ENCODE measurements at places on chromosomes 4 and X.

- no peak for DNase-seq
Measured at GRCh38 chr4:177574446-177574845, 132.2 kb upstream of the AGA start.

- DNase-seq = no peak
Measured at GRCh38 chrX:20418379-20419150, 151.9 kb upstream of the RPS6KA3 start.

DNA sequence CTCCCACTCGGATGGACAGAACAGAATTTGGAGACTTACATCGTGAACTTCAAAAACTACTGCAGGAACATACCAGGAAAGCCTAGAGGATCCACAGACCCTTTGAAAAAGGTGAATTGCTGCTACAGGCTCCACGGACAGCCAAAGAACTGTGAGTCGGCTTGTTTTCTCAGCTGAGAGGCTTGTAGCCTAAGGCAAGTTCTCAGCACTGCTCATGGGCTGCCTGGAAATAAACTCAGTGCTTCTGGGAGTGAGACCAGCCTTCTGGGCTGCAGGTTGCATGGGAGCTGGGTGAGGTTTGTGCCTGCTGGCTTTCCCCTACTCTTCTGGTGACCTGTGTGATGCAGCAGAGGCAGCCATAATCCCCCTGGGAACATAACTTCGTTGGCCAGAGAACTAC is 1397.6 kb downstream of the FAM133A start:
- no peak for DNase-seq

GRCh38 chrX:94908648-94909047 is 1234.6 kb downstream of the FAM133A start:
- no peak for DNase-seq

DNA sequence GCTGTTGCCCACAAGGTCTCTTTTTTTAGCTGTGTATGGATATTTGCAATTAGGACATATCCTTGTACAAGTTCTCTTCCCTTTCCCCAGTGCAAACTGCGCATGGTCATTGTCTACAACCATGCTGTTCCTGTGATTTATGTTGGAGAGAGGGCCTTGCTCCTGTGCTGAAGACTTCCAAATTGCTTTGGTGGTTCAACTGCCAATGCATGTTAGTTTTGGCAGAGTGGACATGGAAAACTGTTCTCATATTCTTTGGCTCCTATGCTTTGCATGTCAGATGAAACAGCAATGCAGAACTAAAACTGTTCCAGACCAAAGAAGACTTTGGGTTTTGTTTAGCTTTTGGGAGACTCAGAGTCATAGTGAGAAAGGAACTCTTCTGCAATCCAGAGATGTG is 148.8 kb upstream of the EDNRA start:
- no peak for DNase-seq

DNA sequence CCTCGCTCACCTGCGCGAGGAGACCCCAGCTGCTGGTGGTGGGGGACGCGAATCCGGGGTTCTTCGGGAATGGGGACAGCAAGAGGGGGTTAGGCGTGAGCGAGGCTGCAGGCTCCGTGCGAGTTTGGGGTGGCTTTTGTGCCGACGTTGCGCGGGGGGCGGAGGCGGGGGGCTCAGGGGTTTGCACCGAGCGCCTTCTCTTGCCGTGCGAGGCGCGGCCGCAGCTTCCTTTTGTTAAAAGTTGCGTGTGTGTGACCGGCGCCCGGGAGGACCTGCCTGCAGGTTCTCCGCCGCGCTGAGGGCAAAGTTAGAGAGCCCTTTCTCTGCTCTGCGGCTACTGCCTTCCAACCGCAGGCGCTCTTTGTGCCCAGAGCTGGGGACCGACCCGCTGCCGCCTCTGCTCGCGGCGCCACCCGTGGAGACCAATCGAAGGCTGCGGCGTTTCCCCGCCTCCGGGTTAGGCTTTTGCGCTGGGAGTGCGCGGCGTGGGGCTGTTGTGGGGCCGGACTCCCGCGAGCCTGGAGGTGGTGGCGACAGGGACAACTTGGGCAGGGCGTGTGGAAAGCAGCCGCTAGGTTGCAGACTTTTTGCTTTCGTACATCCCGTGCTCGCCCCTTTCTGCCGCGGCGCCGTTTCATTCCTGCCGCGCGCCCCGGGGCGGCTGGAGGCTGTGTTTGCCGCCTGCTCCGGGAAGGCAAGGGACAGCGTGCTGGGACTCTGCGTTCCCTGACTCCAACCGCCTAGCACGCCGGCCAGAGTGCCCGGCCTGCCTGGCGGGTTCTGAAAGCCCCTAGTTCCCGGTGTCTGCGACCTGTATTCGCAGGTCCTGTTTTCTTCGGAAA is 716 bp downstream of the KIT start:
- peak; percentile 35 for DNase-seq

DNA sequence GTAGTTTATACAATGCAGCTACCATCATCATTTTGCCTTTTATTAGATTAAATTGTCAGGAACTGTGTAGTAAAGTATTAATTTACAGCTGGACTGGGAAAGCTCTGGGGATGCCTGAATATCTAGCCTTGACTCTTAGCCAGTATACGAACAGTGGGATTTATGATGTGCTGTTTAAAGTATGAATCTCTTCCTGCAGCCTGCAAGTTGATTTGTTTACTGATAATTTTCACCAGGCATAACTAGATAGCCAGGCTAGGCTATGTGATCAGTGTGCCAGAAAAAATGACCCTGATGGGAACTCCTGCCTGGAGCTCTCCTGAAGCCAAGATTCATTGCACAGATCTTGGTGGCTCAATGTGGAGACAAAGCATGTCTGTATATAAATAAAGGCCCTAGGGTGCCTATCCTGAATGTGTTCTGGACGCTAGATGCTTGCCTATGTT is 119.2 kb downstream of the SCLT1 start:
- peak; percentile 43 for DNase-seq

- DNase-seq = no peak
Measured at GRCh38 chr4:128303405-128303785, 15.8 kb upstream of the PGRMC2 start.

- no peak for DNase-seq
Measured at GRCh38 chr4:147975933-147976928, 244.3 kb downstream of the ARHGAP10 start.

GRCh38 chr4:9924750-9925149 is 96.5 kb downstream of the SLC2A9 start:
- no peak for DNase-seq

- DNase-seq = no peak
Measured at GRCh38 chr4:39823191-39823590, 125.3 kb downstream of the UBE2K start.

Measured in LNCaP clone FGC (cell line).